ENCODE measurements at places on chromosomes 11 and 22.

DNA sequence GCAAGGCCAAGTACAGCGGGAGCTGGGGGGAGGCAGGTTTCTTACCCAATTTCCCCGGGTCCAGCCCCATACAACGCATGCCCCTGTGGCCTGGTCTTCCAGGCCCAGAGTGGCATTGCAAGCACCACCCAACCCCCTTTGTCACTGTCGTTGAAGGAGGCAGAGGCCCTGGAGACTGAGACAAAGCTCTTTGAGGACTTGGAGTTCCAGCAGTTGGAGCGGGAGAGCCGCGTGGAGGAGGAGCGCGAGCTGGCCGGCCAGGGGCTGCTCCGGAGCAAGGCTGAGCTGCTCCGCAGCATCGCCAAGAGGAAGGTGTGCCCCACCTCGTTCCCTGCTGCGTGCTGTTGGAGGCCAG is 27.8 kb downstream of the PHLDB1 start:
- no peak for DNase-seq

- no peak for DNase-seq
Observed at GRCh38 chr11:123903932-123904331, 2.0 kb downstream of the OR8D4 start.

- DNase-seq: no peak
Observed at GRCh38 chr11:129865701-129866100, 29.7 kb downstream of the NFRKB start.

DNA sequence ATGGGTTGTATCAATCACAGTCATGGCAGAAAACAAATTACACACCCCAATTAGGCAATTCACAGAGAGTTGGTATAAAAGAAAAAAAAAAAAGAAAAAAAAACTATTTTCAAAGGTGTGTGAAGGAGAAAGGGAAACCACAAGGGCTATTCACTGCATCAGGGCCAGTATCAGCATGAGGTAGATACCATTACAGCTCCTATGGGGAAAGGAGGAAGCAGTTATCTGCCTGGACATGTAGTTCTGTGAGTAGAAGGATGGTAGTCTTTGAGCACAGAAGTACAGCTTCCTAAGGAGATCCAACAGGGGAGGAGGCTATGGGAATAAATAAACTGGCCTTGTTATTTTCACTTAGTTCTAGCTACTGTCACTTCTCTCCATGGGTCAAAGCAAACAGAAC is 746.1 kb downstream of the LUZP2 start:
- no peak for DNase-seq

GRCh38 chr11:121412711-121413415 is 39.3 kb upstream of the SORL1 start:
- no peak for DNase-seq

DNA sequence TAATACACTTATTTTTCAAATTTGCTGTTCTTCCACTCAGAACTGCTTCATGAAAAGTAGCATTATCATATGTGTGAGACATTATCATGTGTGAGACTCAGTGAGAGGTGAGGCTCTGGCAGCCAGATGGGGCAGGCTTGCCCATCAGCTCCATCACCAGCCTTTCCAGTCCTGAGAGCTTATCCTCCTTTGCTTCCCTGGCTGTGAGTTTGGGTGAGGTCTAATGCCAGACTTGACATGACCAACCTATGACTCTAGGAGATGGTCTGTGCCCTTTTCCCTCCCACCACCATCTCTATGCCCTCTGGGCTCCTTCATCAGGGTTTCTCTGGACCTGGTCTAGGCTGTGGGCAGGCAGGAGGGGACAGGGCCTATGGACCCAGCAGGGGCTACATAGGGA is 145.0 kb downstream of the KIRREL3 start:
- no peak for DNase-seq

DNA sequence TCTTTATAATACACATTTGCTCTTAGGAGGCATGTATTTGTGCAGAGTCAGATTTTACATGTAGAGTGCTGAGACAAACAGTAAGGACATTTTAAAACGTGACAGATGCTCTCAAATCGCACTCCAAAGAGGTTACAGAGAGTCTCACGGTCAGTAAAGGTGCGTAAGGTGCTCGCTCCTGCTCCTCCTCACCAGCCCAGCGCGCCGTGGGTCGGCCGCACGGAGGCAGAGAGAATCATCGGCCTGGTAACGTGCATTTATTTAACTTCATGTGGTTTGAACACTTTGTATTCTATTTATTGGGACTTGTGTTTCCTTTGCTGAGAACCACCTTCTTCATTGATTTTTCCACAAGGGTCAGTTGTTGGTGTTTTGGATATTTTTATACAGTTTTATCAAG is 900.1 kb downstream of the BRD1 start:
- DNase-seq: no peak

GRCh38 chr11:10122326-10123197 is 171.5 kb downstream of the SBF2 start:
- DNase-seq: no peak

DNA sequence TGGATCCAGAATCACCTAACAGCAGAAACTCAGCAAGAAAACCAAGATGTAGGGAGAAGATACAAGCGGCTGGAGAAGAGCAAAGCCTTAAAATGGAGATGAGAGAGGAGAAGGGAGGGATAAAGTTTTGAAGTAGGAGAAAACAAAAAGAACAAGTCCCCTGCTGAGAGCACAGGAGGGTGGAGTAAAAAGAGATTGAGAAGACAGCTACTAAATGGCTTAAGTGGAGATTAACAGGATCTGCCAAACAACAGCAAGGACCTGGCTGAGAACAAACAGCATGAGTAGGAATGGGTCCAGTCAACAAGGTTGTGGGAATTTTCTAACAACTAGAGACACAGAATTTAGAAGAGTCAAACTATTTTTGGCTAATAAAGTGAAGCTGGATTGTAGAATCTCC is 18.1 kb downstream of the BTG4 start:
- no peak for DNase-seq

All from activated naive CD4-positive, alpha-beta T cell (primary cell).